ENCODE measurements at places on chromosomes 13 and 19.

DNA sequence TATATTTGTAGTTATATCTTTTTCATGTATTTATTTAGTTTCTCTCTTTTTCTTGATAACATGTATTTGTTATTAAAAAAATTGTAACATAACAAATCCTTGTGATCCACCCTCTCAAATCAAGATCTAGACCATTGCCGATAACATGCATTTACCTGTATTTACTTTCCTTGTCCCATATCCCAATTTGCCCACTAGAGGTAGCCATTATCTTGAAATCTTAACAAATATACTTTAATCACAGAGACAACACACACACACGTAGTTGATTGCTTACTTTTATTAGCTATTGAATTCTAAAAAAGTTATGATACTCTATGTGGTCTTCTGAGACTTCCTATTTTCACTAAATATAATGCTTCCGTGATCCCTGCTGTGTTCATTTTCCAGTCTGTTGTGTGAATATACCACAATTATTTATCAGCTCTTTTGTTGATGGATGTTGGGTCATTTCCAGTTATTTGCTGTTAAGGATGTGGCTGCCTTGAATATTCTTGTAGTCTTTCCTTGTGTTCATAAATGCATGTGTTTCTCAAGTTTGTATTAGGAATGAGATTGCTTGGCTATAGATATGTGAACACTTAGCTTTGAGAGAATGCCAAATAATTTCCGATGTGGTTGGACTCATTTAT lies 31.3 kb upstream of the ZMYM2 start:
- DNase-seq: peak; percentile 23

GRCh38 chr13:52845766-52846566 lies 2.5 kb downstream of the PCDH8 start:
- DNase-seq: no peak

DNA sequence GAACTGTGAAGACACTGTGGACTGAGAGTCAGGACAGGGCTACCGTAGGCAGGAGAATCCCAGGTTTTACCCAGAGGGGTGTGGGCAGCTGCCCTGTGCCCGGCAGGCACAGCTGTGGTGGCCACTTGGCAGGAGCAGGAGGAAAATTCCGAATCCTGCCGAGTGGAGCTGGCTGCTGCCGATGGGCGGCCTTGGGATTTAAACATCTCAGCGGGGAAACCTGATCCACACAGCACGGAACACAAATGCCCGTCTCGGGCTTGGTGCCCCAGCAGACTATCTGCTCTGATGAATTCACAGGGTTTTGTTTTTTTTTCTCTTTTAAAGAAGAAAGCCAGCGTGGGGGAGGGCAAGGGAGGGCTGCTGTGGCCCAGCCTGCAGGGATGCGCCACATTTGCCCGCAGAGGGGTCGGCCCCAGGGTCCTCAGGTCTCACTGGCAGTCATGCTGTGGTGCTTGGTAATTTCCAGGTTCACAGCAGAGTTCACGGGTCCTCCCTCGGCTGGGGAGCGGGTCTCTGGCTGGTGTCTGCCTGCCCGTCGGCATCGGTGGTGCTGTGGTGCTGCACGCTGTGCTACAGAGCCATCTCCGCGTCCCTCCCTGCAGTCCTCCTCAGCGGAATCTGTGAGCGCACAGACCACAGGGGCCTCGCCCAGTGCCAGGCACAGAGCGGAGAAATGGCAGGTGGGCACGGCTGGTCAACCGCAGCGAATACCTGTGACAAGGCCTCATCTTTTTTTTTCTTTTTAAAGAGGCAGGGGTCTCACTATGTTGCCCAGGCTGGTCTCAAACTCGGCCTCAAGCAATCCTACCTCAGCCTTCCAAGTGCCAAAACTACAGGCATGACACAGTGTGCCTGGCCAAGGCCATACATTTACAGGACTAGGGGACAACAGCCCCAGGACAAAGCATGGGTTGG lies 28.1 kb downstream of the MPND start:
- no peak for DNase-seq

- DNase-seq: no peak
Observed at GRCh38 chr13:48707405-48707804, 53.7 kb downstream of the CYSLTR2 start.

GRCh38 chr13:42876270-42876714 lies 94.9 kb downstream of the FAM216B start:
- DNase-seq: no peak

GRCh38 chr13:101691341-101691860 lies 238.9 kb downstream of the ITGBL1 start:
- DNase-seq: peak; percentile 56
